Activated T-cell treated with anti-CD3 and anti-CD28 coated beads for 4 hours (primary cell): ENCODE measurements at places on chromosomes 13 and 19.

- DNase-seq = no peak
Observed at GRCh38 chr19:10553087-10553667, 9.5 kb downstream of the ATG4D start.

GRCh38 chr19:50230379-50231351 lies 27.2 kb downstream of the MYH14 start:
- no peak for DNase-seq

DNA sequence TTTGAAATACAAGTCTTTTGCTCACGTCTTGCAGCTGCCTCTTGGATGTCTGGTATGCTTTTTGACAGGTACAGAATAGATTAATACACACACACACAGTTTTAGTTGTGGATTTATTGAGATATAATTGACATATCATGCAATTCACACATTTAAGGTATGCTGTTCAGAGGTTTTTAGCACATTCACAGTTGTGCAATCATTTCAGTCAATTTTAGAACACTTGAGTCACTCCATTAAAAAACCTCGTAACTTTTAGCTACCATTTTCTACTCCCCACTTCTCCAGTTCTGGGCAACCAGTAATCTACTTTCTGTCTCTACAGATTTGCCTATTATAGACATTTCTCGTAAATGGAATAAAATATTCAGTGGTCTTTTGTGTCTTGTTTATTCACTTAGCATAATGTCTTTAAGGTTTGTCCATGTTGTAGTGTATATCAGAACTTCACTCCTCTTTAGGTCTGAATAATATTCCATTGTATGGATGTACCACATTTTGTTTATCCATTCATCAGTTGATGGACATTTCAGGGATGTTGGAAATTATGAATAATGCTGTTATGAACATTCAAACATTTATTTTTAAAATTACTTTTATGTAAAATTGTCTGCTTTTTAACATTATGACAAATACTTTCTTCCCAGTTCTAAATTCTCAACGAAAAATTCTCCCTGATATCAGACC lies 2.5 kb upstream of the ZMYM2 start:
- DNase-seq = no peak

- DNase-seq = no peak
Observed at GRCh38 chr19:30224689-30225606, 147.2 kb upstream of the ZNF536 start.

DNA sequence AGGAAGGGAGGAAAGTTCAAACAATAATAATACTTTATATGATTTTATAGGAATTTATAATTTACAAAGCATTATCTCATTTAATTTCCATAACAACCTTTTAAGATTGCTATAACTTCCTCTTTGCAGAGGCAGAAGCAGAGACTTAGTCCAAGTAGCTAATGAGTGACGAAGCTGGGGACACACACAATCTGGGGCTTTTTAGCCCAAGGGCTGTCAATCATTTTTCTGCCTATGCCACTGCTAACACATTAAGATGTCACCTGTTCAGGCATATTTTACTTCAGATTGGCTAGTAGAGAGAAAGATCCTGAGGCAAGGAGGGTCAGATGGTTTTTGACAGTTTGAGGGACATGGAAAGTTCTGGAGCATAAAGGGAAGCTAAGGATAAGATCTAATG lies 12.6 kb downstream of the SCEL start:
- DNase-seq = no peak

GRCh38 chr13:88472316-88472715 lies 801.1 kb downstream of the SLITRK5 start:
- no peak for DNase-seq

- DNase-seq = no peak
Observed at GRCh38 chr19:16367261-16367683, 42.6 kb downstream of the KLF2 start.

GRCh38 chr13:37884674-37885073 lies 15.1 kb upstream of the TRPC4 start:
- DNase-seq = no peak

GRCh38 chr19:7113233-7113632 lies 43.7 kb downstream of the ZNF557 start:
- no peak for DNase-seq

- peak; percentile 35 for DNase-seq
Observed at GRCh38 chr19:3250675-3251074, 26.2 kb downstream of the CELF5 start.

GRCh38 chr19:823565-824121 lies 1.9 kb upstream of the PLPPR3 start:
- DNase-seq = no peak

DNA sequence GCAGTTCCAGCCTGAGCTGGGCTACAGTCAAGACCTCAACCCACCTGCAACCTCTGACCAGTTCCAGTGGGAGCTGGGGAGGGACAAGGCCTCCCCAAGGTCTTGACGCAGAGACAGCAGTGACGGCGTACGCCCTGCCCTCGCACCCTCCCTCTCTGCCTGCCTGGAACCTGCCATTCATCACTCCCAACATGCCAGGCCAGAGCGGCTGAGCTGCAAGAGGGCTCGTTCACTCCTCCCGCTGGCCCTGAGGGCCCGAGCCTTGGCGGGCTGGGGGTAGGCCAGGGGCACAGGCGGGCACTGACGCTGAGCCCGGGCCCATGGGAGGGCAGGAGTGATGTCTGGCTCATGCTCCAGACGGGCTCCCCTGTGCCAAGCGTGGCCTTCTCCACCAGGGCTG lies 8.2 kb downstream of the NDUFA11 start:
- DNase-seq = no peak

GRCh38 chr13:37959284-37959683 lies 89.7 kb upstream of the TRPC4 start:
- no peak for DNase-seq

DNA sequence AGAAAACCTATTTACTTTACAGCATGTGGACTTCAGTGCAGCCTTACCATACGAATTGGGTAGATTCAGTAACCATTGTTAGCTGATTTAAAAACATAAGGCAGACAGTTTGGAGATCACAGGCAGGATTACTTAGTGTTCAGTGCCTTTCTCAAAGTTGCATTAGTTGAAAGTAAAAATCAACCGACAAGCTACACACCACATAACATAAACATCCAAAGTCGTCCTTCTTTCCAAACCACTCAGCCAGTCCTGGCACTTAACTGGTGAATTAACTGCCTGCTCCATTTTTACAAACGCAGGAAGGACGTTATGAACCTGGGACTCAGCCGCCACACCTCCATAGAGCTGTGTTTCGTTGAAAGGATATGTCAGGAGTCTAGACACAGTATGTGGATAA lies 91.4 kb downstream of the COL4A1 start:
- no peak for DNase-seq

- no peak for DNase-seq
Observed at GRCh38 chr19:56866538-56866937, 26.0 kb upstream of the PEG3 start.

GRCh38 chr13:104021806-104022397 lies 955.7 kb upstream of the SLC10A2 start:
- DNase-seq = no peak

DNA sequence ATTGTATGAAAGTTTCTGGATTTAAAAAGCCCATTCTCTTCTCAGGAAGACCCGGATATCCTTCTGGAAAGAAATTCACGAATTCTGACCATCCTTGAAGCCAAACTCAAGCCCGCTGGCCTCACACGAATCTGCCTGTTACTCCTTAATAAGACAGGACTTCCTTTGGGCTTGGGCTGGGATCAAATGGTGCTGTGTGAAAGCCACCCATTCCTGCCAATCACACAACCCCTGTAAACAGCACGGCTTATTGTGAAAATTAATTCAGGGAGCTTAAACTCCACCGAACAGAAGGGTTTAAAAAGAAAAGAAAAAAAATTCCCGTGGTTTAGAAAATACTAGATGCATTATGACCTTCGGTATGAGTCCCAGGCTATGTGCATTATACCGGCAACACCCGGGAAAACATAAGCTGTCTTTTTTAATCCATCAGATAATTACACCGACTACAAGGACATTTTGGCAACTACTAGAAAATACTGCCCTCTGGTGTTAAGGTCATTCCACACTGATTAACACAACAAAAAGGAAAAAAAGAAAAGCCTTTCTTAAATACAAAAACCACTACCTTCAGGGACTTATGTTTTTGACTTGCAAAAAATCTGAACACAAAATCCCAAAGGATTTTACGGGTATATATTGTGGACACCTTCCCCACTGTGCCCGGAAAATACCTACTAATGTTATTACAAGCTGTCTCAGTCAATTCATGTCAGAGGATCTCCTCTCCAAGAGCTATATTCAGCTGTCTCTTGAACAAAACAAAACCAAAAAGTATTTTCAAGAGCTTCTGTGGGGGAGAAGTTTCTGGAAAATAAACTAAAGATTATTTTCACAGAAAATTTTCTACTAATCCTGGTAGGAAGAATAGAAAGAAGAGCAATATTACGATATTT lies 76.0 kb upstream of the LSM14A start:
- no peak for DNase-seq

DNA sequence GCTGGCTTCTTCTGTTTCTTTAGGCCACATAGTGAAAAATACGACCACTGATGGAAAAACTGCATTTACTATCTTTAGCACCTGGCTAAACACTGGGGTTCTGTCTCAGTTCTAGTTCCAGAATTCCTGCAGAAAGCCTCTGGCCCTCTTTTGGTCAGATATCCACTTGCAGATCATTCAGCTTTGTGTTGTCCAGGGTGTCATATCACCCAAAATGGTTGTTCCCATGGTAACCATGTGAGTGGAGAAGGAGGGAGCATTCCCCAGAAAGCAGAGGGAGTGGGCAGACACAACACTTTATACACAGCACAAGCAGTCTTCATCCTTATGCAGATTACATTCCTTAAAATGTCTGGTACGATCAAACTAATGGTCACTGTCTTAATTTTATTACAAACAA lies 73.5 kb downstream of the CAB39L start:
- DNase-seq = no peak

- no peak for DNase-seq
Observed at GRCh38 chr19:45960595-45961235, 12.9 kb downstream of the NOVA2 start.

GRCh38 chr13:35478271-35479037 lies 2.0 kb upstream of the MAB21L1 start:
- no peak for DNase-seq

- no peak for DNase-seq
Observed at GRCh38 chr13:85597790-85598500, 201.3 kb downstream of the SLITRK6 start.

GRCh38 chr19:38400361-38400760 lies 2.5 kb upstream of the FAM98C start:
- DNase-seq = no peak

DNA sequence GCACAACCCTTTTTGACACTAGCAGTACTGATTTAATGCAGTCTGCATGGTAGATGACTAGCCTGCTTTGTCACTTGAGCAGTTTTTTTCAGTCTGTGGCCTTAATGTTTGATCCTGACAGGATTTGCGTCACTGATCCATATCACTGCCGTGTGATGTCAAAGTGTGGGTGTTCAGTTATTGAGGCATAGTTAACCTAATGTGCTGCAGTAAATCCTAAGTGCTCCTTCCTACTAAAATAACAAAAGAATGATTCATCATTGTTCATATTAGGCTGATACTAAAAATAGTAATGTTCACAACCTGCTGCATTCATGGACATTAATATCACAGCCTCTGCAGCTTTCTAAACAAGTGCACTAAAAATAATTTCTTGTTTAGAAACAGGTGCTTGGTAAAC lies 121.9 kb upstream of the MLNR start:
- no peak for DNase-seq

DNA sequence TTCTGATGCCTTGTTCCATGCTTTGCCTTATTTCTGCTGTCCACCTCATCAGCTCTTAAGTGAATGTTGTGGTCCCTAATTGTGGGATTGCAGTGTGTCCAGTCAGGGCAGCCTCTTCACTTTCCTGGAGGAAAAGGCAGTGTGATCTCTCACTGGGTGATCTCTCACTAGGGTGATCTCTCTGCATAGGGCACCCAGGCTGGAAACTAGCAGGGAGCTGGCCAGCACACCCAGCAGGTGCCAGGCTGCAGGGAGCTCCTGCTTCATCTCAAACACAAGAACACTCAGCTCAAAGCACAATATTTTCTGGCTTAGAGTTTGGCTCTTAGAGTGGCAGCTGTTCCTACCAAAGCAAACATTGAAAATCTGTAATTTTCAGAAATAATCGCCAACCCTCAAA lies 36.5 kb upstream of the TSHZ3 start:
- DNase-seq = no peak

DNA sequence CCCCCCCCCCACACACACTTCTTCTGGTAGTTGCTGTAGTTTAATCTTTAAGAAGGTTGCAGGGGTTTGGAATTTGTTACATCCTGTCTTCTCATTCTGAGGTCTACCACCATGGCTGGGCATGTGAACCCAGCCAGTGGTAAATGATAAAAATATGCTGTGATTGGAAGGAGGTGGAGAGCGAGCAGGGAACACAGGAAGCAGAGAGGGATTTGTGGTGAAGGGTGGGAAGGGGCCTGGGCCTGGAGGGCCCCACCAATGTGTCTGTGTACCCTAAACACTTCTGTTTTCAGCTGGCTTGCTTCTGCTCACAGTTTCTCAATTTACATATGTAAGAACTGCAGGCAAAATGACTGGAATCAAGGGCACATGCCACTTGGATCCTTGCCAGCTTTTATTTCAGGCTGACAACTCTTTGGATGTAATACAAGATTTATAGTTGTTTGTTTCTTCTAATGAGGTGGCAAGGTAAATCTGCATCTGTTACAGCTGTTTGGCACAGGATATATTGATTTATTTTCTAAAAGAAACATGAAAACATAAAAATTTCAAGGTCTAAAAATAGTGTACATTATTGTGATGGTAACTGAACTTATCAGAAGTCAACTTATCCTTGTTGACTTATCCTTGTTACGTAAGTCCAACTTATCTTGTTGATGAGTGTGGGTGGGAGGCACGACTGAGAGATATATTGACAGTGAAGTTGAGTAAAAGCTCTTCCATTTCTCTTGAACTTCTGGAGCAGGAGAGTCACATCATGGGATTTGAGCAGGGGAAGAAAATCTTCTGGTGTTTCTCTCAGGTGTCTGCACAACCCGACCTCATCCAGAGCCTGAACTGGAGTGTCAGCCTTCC lies 313.2 kb downstream of the SHISA2 start:
- no peak for DNase-seq

GRCh38 chr13:77372275-77372674 lies 45.4 kb upstream of the MYCBP2 start:
- DNase-seq = no peak

DNA sequence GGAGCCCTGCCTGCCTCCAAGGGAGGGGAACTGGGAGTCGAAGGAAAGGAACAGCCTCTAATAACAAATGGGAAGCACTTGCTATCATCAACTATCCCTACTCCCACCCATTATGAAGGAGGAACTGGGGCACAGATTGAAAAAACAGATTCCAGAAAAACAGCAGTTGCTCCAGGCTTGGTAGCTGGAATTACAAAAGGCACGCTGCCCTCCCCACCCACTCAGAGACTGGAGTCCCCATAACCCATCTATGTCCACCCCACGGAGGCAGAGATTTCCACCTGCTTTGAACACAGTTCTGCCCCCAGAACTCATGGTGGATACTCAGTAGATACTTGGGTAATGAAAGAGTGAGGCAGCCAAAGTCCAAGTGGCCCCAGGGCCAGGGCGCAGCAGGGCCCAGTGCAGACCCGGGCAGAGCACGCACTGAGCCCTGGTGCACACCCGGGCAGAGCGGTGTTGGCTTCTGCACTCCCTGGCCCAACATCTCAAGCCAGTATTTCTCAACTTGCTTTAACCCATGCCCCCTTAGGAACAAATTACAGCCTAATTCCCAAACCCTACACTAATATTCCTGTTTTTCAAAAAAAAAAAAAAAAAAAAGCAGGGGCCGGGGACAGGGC lies 19.1 kb upstream of the CCNP start:
- no peak for DNase-seq
